Osteoblast (primary cell): ENCODE measurements at places on chromosomes 7 and 10.

- H3K27me3 ChIP-seq: no peaks in the 10 kb centered on the region
- H3K4me1 ChIP-seq: peaks cover 8% of the 10 kb centered on the region
- no peak overlapping the region for H3K4me3 ChIP-seq
- no peak overlapping the region for H3K27ac ChIP-seq
- DNase-seq: no peak
These were observed 607.5 kb downstream of the SUGCT start for GRCh38 chr7:40742270-40742669.

- H3K4me1 ChIP-seq: peaks cover 23% of the 10 kb centered on the region
- DNase-seq: no peak
- peaks cover 18% of the 10 kb centered on the region for H3K36me3 ChIP-seq
These were observed 232.3 kb downstream of the ADAM12 start for GRCh38 chr10:126156012-126156411.

DNA sequence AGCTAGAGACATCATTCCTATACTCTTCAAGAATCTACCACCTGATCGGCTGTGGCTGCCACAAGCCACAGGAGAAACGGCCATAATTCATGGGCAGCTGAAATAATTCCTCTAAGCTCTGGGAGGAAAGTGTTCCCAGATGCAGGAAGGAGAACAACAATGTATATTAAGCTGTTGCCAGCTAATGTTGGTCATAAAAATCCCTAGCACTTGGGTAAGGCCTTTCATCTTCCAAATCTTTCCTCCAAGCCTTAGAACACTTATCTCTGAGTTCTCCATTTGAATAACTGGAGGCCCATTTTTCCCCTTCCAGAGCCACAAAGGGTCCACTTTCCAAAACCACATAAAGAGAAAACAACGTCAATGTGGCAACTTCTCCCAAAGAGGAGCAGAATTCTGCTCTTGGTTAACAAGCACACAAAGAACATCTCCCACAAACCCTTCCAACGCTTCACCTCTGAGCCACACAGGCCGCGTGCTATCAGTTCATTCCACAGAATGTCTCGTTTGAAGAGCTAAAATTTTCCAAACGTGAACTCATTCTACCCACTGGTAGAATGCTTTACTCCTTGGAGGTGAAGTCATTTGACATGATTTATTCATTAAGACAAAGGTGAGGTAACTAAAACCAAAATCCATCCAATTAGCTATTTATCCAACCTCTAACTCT lies 11.2 kb downstream of the KCNMA1 start:
- H3K4me1 ChIP-seq: peaks cover 22% of the 10 kb centered on the region
- no peak for DNase-seq
- H3K4me3 ChIP-seq: no peak overlapping the region
- no peaks in the 10 kb centered on the region for H3K27me3 ChIP-seq

- H3K27me3 ChIP-seq: no peaks in the 10 kb centered on the region
- H3K36me3 ChIP-seq: no peaks in the 10 kb centered on the region
- DNase-seq: no peak
These were observed 102.6 kb downstream of the PLXDC2 start for GRCh38 chr10:19918794-19919193.
